ENCODE measurements at places on chromosomes 3 and 15.

DNA sequence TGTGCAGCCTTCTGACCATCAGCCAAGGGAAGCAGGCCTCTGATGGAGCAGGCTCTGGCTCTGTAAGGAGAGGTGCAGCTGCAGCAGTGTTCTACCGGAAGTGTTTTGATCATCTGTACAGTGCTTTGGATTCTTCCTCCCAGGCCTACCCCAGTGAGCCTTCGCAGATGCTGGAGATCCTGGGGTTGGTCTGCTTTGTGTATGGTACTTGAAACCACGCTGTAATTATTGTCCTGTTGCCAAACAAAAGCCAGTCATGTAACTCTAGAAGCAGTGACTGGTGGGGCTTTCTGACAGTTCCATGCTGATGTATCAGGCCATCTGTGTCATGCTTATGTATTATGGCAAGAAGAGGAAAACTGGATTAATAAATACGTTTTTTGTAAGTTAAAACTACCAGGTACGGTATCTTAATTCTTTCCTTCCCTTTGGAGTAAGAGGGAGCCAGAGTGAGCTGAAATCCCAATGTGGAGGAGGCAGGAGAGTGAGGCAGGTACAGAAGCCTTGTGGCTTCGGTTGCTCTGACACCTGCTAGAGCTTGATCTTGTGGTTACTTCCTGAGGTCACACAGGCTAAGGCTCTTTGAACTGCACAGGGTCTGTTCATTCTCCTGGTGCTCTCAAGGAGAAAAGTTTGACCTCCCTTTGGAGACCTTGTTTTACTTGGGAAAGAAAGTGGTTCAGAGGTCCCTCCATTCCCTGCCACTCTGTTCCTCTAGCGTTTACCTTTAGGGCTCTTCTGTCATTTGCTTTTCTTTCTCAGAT is 3.7 kb downstream of the TMEM42 start:
- peak; percentile 21 for DNase-seq

DNA sequence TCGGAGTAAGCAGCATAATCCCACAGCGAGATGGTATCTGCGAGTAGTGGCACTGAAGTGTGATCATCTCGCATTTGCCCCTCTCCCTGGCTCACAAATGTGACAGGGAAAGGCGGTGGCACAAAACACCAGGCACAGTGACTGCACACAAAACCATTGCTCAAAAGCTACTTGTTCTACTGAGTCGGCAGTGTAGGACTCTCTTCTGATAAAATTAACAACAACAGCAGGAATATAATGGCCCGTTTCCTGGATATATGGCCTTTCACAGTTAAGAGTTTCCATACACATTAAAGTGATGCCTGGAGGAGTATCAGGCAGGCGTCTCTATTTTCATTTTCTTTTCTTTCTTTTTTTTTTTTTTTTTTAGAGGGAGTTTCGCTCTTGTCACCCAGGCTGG is 69.0 kb downstream of the MYO1E start:
- no peak for DNase-seq

- no peak for DNase-seq
Measured at GRCh38 chr3:169510693-169511010, 152.9 kb downstream of the MECOM start.

- no peak for DNase-seq
Measured at GRCh38 chr3:25476639-25477038, 48.6 kb downstream of the RARB start.

- no peak for DNase-seq
Measured at GRCh38 chr15:90685591-90686434, 31.3 kb upstream of the BLM start.

- no peak for DNase-seq
Measured at GRCh38 chr15:101676921-101677329, 24.7 kb upstream of the TM2D3 start.

DNA sequence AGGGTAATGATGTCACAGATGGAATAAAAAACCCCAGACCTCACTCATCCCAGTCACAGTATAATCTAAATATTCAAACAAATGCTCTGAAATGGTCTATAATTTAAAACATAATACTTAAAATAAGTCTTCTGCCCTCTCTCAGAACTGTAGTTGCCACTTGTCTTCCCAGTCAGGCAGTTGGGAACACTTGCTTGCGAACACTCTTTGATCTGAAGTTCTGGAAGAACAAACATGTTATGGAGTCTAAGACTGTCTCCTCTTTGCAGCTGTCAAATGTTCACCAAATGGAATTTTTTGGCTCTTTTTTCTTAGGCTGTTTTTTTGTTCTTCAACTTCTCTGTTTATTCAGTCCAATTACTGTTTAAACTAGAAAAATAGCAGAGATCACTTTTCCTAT is 711.1 kb upstream of the GOLIM4 start:
- no peak for DNase-seq

DNA sequence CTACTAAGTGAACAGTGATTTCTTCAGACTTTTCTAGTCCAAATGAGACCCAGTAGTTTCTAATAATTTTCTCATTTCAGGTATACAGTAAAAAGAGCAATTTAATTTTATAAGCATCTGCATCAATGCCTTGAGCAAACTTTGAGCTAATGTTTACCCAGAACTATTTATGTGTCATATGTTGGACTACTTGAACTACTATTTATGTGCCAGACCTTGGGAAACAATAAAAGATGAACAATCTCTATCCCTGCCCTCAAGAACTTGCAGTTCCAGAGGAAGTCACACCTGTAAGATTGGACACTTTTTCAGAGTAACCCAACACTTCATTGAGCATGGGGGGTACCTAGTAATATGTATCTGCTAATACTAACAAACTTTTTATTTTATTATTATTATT is 2.3 kb upstream of the UBE3A start:
- no peak for DNase-seq

GRCh38 chr3:5735896-5736295 is 548.4 kb downstream of the EDEM1 start:
- no peak for DNase-seq

GRCh38 chr3:2837239-2837638 is 272.9 kb downstream of the IL5RA start:
- no peak for DNase-seq

Measured in CD4-positive, alpha-beta T cell treated with Interleukin-6 for 4 hours (primary cell).